Renal cortical epithelial cell (primary cell): ENCODE measurements at places on chromosomes 6 and 20.
A peak's percentile ranks its signal among the peaks of the same experiment; 100 is the strongest.

DNA sequence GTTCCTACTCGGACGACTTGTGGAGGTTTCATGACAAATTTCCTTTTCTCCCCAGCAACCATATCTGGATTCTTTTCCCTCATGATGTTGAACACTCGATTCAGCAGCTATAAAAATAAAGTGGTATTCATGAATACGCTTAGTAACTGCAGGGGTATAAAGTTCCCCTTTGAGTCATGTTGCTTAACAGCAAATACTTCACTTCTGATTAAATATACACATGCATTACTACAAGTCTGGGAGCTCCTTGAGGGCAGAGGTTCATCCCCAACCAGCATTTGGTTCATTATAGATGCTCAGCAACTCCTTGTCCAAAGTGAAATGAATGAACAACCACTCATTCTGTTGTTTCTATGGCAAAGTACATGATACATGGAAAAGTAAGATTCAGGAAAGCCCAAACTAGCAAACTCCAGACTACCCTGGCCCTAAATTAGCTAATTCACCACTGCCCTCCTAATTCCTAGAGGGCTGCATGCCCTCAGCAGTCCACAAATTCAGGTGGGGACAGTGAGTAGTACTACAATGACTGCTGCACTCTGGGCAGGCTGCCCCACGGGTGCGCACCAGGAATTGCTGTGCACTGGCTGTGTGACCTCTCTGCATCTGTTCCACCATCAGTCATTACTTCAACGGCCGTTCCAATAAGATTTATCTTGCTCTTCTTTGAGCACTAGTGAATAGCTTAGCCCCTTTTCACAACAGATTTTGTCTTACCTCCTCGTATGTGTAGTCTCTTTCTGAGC is 15.2 kb downstream of the EIF2S2 start:
- no peak for DNase-seq

DNA sequence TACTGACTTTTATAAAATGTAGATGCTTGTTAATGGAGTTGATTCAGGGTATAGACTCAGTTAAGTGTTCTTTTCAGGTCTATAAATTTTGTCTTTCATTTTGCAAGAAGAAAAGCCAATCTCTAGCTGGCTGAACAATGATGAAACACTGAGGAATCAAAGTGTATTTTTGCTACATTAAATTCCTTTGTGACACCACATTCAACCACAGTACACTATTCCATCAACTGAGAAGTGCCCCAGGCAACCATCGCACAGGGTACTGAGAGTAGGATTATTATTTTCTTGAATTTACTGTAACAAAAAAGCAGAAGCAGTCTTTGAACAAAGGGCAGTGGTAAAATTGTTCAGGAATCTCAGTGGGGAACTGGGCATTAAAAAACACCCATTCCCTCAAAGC is 83.6 kb downstream of the PREP start:
- DNase-seq = peak; percentile 48

DNA sequence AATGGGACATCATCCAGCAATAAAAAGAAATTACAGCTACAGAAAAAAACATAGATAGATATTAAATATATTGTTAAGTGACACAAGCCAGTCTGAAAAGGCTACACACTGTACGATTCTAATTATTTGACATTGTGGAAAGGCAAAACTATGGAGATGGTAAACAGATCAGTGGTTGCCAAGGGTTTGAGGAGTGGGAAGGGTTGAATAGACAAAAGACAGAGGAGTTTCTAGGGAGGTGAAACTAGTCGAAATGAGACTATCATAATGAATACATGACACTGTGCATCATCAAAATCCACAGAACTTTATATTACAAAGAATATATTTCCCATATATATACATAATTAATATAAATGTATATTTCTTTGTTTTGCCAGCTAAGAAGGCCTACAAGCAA is 9.8 kb downstream of the EPM2A start:
- DNase-seq = no peak

- peak; percentile 59 for DNase-seq
These were observed 150.5 kb downstream of the SIM1 start for GRCh38 chr6:100314186-100314585.

- DNase-seq = no peak
These were observed 9.0 kb downstream of the SFT2D1 start for GRCh38 chr6:166333172-166333995.

- DNase-seq = no peak
These were observed 292.8 kb downstream of the CDC5L start for GRCh38 chr6:44680202-44680720.

DNA sequence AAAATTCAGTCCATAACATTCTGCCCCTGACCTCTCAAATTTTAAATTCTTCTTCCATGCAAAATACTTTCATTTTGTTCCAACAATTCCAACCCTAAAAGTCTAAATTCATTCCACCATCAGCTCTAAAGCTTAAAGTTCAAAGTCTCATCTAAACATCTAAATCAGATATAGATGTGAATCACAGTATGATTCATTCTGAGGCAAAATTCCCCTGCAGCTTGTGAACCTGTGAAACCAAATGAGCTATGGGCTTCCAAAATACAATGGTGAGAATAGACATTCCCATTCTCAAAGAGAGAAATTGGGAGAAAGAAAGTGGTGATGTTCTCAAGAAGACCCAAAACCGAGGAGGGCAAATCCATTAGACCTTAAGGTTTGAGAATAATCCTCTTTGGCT is 309.8 kb downstream of the HIVEP2 start:
- DNase-seq = peak; percentile 60

DNA sequence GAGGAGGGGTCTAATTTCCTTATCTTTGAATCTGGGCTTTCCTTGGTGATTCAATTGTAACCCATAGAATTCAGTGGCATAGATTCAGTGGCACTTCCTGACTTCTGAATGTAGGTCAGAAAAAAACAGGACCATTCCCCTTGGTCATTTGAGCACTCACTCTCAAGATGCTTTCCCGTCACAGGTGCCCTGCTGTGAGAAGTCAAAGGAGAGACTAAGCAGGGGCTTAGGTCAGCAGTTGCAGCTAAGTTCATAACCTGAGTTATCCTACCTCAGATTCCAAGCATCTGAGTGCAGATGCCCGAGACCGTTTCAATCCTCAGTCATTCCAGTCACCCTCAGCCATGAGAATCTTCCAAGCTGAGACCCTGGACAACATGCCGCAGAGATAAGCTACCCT is 506.6 kb downstream of the FRK start:
- no peak for DNase-seq

- no peak for DNase-seq
These were observed 119.6 kb downstream of the CDH4 start for GRCh38 chr20:61371501-61372136.

GRCh38 chr6:12289365-12289919 is 719 bp upstream of the EDN1 start:
- peak; percentile 67 for DNase-seq

DNA sequence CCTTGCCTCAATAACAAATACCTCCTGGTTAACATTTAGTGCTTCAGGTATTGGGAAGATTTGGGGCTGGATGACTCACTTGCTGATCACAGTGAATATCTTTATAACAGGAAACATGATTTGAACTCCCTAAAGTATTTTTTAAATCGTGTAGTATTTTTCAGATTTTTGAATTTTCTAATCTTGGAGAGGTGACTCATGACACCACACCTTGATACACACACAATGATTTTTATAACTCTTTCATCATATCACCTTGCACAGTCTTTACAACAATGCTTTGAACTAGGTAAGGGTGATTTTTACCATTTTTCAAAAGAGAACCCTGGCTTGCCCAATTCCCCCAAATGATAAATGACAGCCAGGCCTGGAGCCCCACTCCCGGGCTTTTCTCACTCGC is 273.5 kb downstream of the UST start:
- DNase-seq = no peak

- no peak for DNase-seq
These were observed 9.1 kb downstream of the UCKL1 start for GRCh38 chr20:63946986-63947637.

GRCh38 chr6:79546186-79546585 is 9.0 kb upstream of the LCA5 start:
- DNase-seq = peak; percentile 54

DNA sequence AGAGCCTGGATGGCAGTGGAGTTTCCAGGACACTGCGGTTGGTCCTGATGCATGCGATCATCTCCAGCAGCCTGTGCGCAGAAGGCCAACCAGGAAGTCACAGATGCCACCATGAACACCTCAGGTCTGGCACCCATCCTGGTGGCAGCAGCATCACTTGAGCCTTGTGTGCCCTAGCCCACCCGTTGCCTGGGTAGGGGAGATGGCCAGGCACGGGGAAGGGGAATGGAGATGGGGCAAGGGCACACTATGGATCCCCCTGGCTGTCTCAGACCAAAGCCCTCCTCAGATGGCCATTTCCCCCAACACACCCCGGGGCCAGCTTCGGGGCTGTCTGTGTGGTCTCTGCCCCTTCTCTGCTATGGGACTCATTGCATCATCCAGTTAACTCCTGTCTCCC is 58.3 kb downstream of the GNAS-AS1 start:
- DNase-seq = no peak

DNA sequence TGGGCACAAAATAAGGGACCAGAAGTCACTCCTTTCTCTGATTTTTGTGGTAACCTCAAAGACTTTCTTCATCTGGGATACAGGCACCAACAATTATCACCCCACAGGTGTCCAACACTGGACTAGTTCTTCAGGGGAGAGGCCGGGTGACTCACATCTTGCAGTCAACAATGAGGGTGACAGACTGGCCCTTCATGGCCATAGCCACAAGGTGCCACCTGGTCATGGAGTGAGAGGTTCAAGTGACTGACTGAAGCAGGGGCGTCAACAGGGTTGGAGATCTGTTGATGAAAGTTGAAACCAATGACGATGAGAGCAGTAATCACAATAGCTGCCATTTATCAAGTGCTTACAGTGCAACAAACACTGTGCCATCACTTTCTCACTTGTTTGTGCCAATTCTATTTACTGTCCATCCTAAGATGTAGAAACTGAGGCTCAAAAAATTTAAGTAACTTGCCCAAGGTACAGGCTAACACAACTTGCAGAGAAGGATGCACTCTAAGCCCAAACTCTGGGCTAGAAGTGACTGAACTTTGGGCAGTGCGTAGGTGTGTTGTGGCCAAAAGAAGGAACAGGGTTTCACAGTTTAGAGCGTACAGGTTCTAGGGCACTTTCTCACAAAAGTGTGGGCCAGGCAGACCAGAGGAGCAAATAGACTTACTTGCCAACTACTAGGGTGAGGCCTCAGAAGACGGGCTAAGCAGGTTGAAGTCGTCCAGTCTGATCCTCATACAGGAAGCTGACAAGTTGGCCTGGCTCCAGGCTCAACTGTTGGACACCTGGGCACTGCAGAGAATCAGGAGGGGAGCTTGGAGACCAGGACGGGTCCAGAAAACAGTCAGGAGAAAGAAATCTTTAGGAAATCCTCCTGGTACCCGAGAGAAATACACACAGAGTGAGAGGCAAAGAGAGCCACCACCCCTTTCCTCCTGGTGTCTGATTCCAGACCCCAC is 30.4 kb downstream of the HLA-DPB1 start:
- DNase-seq = no peak

GRCh38 chr6:105896052-105896820 is 189.9 kb upstream of the PRDM1 start:
- no peak for DNase-seq

GRCh38 chr6:1464781-1465370 is 75.5 kb downstream of the FOXF2 start:
- DNase-seq = peak; percentile 36

- peak; percentile 33 for DNase-seq
These were observed 37.2 kb downstream of the GTF2H5 start for GRCh38 chr6:158205169-158205944.

GRCh38 chr6:26607434-26608230 is 10.9 kb downstream of the ABT1 start:
- DNase-seq = peak; percentile 46

GRCh38 chr6:105836889-105837288 is 249.2 kb upstream of the PRDM1 start:
- peak; percentile 75 for DNase-seq

DNA sequence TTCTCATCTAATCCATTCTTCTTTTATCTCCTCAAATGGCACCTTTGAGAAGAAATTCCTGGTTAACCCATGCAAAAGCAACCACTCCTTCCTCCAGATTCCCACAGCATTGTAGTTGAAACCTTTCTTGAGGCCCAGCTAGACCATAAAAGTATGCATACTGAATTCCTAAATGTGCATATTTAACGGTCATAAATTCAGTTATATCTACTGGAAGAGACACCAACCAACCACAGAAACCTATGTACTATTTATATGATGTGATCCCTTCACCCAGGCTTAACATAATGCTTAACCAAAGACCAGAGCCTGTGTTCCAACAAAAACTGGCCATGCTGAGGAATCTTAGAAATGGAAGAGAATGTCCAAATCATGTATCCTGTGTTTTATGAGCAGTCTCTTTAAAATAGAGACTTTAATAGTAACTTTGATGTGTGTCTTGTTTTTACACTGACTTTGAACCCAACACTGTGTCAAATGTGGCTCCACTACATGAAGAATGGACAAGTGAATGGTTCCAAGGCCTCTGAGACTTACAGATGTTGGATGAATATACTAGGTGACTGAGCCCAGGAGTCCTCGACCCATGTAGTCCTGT is 11.4 kb upstream of the TAF8 start:
- DNase-seq = no peak

GRCh38 chr20:53352727-53353440 is 240.8 kb downstream of the ZNF217 start:
- no peak for DNase-seq

- DNase-seq = no peak
These were observed 145.8 kb downstream of the SAMD5 start for GRCh38 chr6:147654103-147654845.

- peak; percentile 74 for DNase-seq
These were observed 139.7 kb downstream of the PRDM13 start for GRCh38 chr6:99746261-99746895.

DNA sequence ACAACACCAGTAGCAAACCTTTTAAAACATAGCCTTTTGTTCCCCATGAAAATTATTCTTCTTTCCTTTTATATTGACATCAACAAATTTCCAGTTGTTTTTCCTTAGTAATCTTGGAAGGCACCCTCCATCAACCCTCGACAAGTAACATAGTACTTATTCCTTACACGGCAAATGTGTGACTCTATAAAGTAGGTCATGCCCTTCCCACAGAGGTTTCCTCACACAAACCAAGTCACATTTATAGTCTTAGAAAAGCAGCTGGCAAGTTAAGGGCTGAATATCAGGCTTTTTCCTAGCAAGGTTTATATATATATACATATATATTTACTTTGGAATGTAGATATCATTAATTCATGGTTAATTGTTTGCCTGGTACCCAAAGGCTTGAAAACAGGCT is 371.5 kb downstream of the SYNE1 start:
- DNase-seq = no peak

- peak; percentile 29 for DNase-seq
These were observed 16.9 kb upstream of the SLC16A10 start for GRCh38 chr6:111070105-111071005.

DNA sequence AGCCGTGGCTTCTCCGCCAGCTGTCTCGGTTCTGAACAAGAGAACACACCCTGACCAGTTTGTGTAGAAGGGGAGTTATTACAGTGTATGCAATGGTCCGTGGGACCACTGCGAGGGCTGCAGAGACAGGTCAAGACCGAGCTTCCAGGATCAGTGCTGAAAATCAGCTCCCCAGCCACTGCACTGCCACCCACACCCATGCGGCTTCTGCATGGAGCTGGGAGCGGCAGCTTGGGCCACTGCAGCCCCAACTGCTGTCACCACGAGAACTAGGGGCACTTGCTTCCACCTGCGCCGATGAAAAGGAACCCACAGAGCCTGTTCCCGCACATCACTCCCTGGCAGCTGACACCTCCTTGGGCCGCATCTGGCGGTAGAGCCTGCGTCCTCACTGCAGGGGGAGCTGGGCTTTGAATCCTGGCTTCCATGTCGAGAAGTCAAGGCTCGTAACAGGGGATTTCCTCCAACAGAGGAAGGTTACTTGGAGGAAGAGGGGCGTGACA is 56.2 kb downstream of the TMEM242 start:
- DNase-seq = no peak
